Left cardiac atrium (tissue), 4 donors: ENCODE measurements at places on chromosomes 16 and 17.

DNA sequence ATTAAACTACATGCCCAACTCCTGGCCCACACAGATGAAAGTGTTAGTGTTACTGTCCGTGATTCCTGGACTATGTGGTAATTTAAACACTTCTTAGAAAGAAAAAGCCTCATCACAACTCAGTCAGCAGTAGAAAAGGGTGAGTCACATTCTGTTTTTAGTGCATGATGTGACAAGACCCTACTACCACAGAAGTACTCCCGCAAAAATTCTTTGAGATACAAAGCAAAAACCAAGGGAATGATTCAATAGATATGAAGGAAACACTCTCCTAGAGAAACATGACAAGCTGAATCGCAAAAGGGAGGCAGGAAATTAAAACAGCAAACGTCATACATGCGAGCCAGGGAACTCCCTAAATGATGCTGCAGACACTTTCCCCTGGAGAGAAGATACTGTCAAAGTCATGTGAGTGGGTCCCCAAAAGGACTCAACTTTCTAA lies 14.4 kb downstream of the SNN start:
- no peak for DNase-seq

GRCh38 chr16:73268366-73268993 lies 220.6 kb upstream of the ZFHX3 start:
- DNase-seq = no peak

GRCh38 chr16:49621241-49622083 lies 234.4 kb downstream of the ZNF423 start:
- DNase-seq = no peak

DNA sequence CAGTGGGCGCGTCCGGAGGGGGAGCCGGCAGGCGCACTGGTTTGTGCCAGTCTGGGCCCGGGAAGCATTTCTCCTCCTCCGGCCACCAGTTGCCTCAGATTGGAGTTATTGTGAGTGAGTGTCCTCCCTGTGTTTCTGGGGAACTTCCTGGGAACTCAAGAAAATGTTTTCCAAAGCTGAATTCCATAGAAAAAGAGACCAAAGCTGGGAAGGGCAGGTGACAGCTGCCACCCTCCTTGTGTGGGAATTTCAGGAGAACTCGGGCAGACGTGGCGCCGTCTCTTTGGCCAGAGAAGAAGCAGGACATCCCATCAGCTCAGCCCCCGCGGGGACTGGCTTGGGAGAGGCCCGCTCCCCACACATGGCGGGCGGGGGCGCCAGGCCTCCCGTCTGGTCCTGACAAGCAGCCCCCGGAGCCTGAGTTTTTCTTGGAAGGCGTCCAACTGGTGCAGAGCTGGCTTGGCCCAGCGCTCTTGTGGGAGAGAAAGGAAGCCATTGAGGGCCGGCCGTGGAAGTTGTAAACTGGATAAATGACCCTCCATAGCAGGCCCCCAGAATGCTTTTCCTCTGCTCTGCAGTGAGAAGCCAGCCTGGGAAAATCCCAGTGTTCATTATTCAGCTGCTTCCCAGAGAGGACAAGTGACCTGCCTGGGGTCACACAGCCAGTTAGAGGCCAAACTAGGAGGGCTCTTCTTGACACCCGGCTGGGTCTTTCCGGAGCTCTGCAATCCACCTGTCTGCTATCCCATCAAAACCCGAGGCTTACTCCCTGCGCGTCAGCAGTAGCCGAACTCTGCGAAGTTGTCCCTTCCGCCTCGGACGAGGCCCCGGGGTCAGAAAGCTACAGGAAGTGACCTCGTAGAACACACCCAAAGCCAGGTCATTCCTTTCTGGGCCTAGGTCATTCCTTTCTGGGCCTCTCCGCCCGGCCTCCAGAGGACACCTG lies 39.2 kb upstream of the GSE1 start:
- peak; percentile 89 for DNase-seq

DNA sequence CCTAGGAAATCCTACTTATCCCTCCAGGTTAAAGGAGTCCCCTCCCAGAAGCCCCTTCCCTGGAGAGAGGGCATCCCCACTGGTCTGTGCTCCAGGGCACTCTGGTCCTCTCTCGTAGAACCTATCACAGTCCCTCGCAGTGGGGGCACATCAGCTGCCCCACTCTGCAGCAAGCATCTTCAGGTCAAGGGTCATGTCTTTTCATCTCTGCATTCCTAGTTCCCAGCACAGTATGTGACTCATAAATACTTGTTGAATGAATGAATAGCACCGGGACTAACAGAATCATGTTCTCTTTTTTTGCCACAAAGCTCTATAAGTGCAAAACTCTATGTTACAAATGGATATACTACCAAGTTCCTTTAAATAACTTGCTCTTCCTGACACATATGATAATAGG lies 36.0 kb downstream of the RNF157 start:
- DNase-seq = no peak

DNA sequence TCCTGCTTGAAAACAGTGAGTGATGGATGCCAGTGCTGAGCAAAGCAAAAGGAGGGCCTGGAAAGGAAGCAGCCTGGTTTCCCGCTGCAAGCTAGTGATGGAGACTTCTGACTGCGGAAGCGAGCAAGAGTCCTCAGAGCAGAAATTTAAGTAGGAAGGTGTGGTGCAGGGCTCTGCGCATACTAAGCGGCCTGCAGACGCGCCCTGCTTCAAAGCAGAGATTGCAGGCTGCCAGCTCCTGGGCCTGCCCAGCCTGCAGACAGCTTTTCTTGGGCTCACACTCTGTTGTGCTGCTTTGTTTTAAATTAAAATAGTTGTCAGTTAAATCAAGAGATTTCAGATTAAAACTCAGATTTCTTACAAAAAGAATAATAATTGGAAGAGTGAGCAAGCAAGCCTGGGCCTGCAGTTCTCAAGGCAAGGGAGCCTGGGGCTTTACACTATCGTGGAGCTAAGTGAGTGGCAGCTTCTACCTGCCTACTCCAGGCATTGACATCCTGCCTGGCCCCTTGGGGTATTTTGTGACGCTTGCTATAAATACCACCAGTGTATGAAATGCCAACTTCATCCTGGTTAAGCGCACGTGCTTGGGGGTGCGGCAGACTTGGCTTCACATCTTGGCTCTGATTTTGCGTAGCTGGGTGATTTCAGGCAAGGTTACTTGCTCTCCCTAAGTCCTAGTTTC lies 237.3 kb downstream of the XYLT1 start:
- no peak for DNase-seq

DNA sequence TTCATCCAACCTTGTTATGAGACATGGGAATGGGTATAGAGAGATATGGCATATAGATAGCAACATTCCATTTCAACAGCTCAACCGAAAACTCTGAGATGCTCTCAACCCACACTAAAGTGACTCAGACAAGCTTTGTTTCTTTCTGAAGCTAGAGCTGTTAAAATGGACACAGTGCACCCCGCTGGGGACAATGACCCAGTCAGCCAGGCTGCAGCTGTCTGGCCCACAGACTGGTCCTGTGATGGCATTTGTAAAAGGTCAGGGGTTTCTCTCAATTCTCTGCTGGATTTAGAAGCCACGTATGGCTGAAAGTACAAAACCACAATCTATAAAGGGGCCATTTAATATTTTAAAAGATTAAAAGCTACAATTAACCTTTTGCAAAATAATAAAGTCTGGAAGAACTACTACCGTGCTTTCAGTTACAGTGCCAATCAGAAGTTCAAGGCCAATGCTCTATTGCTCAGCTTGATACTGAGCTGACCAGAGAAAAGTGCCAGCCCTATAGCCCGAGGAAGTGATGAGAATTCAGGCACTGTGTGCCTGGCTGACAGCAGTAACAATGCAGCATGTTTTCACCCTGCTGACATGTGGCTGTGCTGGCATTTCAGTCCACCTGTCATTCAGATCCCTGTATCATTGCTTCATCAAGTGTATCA lies 60.2 kb downstream of the TEX2 start:
- DNase-seq = no peak

- no peak for DNase-seq
Measured at GRCh38 chr17:39687101-39687545, 734 bp downstream of the PGAP3 start.

- DNase-seq = no peak
Measured at GRCh38 chr17:46082257-46082656, 83.2 kb downstream of the STH start.

DNA sequence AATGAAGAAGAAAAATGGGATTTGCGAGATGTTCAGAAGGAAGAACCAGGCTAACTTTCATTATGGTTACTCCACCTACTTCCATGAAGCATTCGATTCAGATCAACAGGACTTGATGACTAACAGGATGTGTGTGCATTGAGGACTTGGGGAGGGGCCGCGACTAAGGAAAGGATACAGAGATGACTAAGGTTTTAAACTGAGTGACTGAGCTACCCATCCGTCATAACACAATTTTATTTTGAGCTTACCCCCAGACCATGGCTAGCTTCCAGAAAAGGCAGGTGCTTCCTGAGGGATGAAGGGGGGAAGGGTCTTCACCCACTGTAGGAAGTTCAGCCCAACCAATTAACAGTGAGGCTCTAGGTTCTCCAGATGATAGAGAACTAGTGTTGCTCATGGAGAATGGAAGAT lies 2.5 kb upstream of the CDYL2 start:
- DNase-seq = peak; percentile 29

- DNase-seq = peak; percentile 38
Measured at GRCh38 chr17:61285526-61286320, 113.9 kb upstream of the TBX2 start.

DNA sequence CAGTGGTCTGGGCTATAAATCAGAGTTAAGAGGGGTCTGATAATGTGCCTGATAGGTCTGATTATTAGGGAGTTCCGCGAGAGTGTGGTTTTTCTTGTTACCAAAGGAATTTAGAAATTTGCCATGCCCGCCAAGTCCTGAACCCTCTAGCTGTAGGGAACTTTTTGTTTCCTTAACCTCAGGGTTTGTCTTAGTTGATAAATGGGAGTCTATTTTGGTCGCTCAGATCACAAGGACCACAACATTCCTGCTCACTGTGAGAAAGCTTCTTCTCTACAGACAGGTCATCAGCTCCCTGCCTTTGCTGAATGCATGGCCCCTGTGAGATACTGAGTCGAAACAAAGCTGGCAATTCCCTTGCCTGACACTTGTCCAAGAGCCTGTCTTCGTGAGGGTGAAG lies 497.8 kb downstream of the HS3ST4 start:
- no peak for DNase-seq

GRCh38 chr16:57360321-57360935 lies 1.8 kb downstream of the CCL22 start:
- DNase-seq = no peak

DNA sequence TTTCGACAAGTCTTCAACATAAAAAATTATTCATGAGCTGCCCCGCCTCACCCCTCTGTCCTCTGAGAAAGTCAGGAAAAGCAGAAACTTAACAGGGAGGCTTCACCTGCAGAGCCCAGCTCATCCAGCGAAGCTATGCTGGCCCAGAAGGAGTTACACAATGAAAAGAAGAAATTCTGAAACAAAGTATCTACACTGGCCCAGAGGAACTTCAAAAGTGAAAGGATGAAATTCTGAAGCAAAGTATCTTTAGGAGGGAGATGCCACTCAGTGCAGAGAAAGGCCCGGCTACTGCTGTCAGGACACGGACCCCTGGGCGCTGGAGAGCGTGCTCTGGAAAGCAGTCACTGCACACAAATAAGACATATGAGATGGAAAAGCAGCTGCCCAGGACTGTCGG lies 1.6 kb downstream of the GALNS start:
- DNase-seq = no peak

DNA sequence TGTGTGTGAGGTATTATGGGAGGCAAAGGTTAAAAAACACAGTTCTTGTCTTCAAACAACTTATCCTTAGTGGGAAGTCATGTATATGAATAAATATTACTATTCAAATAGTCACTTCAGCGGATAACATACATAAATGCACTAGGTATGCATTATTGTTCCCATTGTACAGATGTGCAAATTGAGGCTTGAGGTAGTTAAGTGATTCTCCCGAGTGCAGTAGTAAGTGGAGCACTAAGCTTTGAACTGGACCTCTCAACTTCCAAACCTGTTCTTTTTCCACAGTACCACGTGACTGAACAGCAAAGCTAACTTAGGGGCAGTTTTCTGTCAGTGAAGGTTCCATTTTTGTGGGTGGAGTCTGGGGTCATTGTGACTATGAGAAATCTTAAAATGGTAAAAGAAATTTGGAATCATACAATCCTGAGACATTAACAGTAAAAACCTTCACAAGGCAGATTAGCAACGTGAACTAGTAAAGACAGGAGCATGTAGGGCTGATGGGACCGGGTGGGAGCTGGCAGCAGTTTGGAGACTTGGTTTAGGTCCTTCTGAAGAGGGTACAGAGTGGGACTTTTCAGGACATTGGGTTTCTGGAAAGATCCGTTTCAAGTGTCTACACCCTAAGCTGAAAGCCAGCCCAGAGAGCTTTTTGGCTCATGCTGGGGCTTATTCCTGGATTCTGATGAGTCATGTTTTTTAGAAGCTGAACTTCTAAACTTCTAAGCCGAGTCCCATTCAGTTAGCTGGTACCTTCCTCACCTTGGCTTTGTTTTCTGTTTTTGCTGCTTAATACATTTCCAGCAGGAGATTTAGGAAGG lies 204.9 kb downstream of the PRKCA start:
- peak; percentile 39 for DNase-seq

DNA sequence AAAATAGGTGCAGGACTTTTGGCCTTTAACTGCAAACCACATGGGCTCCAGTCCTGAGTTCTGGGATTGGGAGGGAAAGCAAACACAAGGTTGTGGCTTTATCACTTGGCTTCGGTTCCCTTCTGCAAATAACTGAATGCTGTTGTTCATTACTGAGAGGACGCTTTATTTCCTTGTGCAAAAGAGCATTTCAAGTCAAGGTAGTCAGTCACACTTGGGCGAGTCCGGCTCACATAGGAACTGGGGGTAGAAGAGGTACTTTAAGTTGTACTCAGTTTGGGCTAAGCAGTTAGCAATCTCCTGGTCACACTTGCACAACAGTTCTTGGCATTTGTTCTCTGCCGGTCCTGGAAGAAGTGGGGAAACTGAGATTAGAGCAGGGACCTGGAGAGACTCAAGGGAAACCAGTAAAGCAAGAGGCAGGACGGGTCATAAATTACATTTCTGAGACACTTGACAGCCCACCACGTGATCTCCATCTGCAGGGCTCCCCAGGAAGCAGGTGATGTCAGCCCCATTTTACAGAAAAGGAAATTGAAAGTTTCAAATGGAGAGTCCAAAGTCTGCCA lies 21.6 kb downstream of the PLA2G10 start:
- DNase-seq = no peak

DNA sequence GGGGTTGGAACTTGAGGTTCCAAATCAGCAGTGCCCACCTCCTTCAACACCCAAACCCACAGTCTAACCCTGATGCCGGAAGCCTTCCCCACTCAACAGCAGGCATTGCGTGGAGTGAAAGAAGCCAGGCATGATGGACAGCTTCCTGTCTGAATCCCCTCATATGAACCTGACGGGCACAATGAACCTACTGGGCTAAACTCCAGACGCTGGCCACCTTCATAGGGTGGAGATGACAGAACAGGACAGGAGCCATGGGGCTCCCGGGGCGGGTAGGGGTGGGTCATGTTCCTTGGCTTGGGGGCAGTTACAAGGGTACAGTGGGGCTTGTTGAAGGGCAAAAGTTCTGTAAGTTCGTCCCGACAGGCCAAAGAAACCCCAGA lies 460 bp upstream of the HSBP1 start:
- DNase-seq = no peak
